ENCODE measurements at places on chromosomes 2 and 18.

GRCh38 chr2:196750977-196751631 is 48.4 kb downstream of the GTF3C3 start:
- peak; percentile 28 for DNase-seq

DNA sequence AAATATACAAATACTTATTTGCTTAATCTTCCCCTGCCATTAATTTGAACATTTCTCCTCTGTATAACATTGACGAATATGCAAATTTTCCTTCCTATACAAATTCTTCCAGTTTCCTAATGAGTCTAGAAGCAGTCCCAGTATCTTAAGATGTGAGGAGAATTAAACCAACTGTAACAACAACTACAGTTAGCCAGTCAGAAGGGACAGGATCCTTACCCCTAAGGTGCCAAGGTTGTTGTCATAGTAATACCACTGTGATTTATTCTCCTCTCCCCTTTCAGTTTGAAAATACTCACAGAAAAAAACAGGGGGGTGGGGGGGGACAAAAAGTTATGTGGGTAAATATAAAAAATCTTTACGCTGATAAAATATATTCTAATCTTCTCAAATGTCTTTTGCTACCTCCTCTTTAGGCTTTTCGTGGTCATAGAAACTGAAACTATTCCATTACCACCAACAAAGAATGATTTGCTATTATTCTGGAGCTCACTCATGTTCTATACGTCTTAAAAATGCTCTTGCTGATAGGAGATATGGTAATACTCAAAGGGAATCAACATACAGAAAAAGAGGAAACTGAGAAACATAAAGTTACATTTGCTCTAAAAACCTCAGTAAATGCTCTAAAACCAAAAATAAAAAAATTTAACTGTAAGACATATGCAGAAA is 107.6 kb downstream of the MEMO1 start:
- DNase-seq, result no peak

- DNase-seq, result no peak
These were observed 269.5 kb downstream of the CYRIA start for GRCh38 chr2:16396171-16396570.

DNA sequence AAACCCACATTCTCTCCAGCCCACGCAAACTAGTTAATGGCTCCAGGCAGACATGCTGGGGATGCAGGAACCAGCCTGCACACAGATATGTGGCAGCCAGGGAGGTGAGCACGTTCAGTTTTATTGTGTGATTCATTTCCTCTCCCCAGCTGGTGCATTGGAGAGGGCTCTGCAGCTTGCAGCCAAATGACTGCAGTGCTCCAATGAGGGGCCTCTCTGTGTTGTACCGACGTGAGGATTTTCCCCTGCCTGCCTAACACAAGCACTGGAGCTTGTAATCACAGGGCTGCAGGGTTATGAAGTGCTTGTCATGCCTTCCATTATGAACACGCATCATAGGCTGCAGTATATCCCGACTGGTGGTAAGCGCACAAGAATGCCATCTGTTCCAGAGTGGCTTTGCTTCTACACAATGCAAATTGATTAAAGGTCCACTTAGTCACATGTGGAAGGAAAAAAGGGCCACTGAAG is 92.3 kb upstream of the THUMPD2 start:
- DNase-seq, result peak; percentile 91

GRCh38 chr18:9092665-9093064 is 9.8 kb upstream of the NDUFV2 start:
- no peak for DNase-seq

- DNase-seq, result no peak
These were observed 17.3 kb downstream of the CHCHD5 start for GRCh38 chr2:112601754-112602153.

DNA sequence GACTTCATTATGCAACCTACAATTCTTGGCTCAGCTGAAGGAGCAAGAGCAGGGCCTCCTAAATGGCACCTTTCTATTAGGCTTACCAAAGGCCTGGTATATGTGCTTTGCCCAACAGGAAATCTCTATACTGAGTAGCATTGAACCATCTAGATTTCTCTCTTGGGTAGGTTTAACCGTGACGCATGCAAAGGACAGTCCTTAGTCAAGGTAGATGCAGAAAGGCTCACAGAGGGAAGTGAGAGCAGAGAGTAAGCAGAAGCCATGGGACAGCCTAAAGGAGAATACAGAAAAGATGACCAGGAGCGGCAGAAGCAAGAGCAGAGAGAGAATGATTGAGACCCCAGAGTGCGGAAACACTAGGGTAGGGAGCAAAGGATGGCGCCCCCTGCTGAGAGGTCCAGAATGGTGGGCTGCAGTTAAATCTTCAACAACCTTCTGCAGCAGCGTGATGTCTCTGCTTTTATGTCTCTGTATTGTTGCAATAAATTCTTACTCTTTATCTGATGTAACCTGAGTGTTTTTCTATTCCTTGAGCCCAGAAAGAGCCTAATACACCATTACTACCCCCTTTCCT is 4.7 kb upstream of the OSBPL1A start:
- DNase-seq, result no peak

- no peak for DNase-seq
These were observed 2.5 kb upstream of the MREG start for GRCh38 chr2:216015722-216016464.

DNA sequence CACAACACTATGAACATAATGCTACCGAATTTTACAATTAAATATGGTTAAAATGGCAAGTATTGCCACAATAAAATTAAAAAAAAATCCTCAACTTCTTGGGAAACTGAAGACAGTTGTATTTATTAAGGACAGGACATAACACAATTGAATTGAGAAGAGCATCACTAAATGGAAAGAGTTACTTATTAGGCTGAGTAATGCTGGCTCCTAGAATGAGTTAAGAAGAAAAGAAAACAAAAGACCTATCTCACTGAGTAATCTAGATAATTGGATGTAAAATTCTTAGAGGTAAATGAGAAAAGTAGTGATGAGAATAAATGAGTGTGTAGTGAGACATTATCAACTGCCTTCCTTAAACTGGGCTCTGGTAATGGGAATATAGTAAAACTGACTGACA is 121.7 kb downstream of the FSIP2 start:
- no peak for DNase-seq

- no peak for DNase-seq
These were observed 554.5 kb downstream of the STK39 start for GRCh38 chr2:167692936-167693335.

GRCh38 chr2:107266555-107266954 is 380.6 kb upstream of the ST6GAL2 start:
- DNase-seq, result no peak

DNA sequence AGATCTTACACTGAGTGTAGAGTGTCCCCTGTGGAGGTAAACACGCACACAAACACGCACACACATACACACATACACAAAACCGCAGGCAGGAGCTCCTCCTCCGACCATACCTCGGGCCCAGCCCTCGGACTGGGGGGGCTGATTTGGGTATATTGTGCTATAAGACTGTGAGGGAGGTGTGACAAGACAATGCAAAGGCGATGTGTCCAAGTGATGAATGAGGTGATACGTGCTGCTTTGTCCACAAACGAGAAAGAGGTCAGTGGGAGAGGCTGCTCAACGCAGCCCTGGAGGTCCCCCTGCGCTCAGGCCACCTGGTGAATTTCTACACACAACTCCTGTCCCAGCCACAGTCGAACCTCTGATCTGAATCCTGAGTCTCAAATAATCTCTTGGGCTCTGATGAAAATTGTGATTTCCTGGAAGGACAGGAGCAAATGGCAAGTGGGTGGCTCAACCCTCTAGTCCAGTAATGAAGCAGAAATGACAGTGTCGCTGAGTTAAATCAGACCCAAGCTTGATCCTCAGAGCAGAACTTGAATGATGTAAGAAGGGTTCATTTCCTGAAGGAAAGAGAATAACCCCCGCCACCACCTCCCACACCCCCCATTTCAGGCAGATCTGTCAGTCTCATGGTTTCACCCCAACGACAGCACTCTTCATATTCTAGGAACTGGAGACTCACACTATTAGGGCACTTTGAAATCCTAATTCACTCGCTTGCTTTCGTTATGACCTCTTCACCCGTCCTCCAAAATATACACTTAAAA is 48.9 kb upstream of the ASXL2 start:
- no peak for DNase-seq

- DNase-seq, result no peak
These were observed 13.3 kb downstream of the CHCHD5 start for GRCh38 chr2:112597537-112598322.

DNA sequence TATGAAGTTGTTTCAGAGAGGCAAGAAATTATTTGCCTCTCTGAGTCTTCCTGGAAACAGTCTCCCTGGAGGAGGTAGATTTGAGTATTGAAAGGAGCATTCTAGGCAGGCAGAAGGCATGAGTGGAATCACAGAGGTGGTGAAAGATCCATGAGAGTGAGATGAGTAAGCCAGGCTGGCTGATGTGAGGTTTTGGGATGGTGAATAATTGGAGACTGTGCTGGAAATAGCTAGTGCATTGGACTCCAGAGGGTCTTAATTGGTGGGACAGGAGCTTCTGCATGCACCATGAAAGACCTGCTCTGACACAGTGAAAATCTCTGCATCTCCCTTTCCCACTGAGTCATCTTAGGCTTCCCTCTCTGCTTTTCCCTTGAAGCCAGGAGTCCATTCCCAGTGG is 46.3 kb downstream of the CDC42EP3 start:
- DNase-seq, result no peak

GRCh38 chr2:221792971-221793521 is 220.9 kb upstream of the EPHA4 start:
- DNase-seq, result no peak

DNA sequence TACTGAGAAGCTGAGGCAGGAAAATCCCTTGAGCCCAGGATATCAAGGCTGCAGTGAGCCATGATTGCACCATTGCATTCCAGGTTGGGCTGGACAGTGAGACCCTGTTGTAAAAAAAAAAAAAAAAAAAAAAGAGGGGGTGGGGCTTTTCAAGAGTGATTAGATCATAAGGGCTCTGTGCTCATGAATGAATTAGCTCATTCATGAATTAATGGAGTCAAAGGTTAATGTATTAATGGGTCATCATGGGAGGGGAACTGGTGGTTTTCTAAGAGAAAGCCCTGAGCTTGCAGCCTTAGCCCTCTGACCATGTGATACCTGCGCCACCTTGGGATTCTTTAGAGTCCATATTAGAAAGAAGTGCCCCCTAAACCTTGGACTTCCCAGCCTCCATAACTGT is 4.5 kb downstream of the SLC19A3 start:
- no peak for DNase-seq

GRCh38 chr18:12066910-12067511 is 26.6 kb upstream of the ANKRD62 start:
- DNase-seq, result no peak

DNA sequence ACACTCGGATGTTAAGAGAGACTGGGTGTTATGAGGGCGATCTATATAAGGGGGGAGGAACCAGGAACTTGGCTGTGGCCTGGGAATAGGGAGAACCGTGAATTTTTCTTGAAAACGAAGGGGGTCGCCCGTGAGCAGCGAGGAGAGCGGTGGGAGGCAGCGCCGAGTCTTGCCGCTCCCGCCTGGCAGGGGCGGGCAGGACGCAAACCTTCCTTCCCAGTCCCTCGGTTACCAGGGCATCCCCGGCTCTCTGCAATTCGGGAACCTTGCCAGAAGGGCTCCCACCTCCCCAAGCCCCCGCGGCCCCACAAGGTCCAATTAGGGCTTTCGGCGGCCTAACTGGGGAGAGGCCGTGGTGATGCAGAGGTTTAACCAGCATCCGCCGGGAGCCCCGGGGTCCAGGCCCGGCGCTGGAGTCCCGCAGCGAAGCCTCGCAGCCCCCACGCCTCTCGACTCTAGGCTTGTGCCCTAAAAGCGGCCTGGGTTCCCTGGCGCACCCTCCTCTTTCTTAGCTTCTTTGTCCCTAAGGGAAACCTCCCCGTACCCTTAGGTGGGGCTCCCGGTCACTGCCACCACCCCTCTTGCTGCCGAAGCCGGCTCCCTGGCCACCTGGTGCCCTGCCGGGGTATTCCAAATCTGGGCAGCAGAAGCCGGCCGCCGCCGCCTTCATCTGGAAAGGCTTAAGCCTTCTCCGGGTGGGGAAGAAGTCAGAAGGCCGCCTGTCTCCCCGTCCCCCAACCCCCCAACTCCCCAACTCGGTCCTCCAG is 680 bp upstream of the FHOD3 start:
- DNase-seq, result peak; percentile 50

- DNase-seq, result no peak
These were observed 55.4 kb upstream of the NCOA1 start for GRCh38 chr2:24435391-24436316.

GRCh38 chr2:132617989-132618388 is 52.0 kb downstream of the LYPD1 start:
- no peak for DNase-seq

- DNase-seq, result no peak
These were observed 194.2 kb downstream of the RIT2 start for GRCh38 chr18:42921226-42921737.

DNA sequence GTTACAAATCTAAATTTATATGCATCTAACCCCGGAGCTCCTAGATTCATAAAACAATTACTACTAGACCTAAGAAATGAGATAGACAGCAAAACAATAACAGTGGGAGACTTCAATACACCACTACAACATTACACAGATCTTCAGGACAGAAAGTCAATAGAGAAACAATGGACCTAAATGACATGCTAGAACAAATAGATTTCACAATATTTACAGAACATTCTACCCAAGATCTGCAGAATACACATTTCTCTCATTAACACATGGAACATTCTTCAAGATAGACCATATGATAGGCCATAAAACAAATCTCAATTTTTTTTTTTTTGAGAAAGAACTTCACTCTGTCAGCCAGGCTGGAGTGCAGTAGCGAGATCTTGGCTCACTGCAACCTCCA is 37.8 kb downstream of the COPS9 start:
- DNase-seq, result no peak

GRCh38 chr18:13264091-13265007 is 45.8 kb downstream of the LDLRAD4 start:
- no peak for DNase-seq

- no peak for DNase-seq
These were observed 5.8 kb upstream of the COLEC12 start for GRCh38 chr18:506264-506663.

DNA sequence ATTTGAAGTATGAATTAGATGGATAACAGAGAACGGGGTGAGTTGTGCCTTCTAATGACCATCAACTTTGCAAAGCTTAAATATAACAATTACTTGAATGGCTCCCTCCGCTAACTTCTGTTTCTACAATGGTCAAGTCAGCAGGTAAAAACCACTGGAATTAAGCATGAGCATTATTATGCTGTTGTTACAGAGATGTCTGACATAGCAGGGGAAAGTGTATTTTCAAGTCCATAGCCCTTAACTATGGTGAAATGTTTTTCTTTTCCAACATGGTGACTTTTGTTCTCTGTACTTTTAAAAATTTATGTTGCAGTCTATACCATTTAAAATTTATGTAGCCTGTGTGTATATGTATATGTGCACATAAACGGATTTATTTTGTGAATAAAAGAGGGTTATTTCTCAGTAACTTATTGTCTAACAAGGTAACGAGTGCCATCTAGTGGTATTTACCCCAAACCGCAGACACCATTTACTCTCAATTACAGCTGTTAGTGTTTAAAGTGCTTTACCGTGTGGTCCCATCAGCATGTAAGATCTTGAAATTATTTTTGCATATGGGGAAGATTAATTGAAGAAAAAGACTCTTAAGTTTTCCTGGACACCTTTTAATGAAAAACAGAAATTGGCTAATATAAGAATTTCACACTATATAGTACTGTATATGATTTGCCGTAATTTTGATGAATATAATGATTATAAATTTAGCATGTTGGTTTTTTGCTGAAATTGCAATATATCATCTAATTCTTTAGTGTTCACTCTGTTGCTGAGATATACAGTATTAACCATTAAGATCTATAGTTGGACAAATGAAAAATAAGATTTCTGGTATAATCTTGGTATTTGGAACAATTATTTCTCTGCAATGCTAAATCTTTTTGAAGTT is 78.2 kb downstream of the UBE2E3 start:
- no peak for DNase-seq
